ENCODE measurements at places on chromosomes 1 and 21.

GRCh38 chr1:40350391-40350790 lies 23.1 kb upstream of the SMAP2 start:
- no peak for DNase-seq

- DNase-seq: no peak
Observed at GRCh38 chr1:167966050-167966449, 29.2 kb upstream of the MPC2 start.

GRCh38 chr1:68199603-68200002 lies 32.7 kb downstream of the WLS start:
- DNase-seq: no peak

- DNase-seq: no peak
Observed at GRCh38 chr1:47948126-47948525, 49.1 kb downstream of the TRABD2B start.

- no peak for DNase-seq
Observed at GRCh38 chr1:59422921-59423575, 126.2 kb downstream of the FGGY start.

DNA sequence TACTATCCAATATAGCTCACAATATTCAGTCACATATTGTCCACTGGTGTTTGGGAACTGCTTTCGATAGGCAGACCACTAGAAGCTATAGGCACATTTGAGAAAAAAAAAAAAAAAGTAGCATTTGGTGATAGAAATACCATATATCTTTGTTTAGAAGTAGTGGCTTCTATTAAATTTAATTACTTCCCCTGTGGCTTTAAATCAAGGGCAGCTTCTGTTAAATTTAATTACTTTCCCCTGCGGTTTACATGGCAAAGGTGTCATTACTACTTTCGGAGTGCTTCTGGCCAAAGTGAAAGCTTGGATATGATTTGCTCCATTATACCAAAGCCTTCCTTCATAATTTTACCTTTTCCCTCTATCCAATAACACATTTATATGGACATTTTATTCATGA lies 229.9 kb downstream of the TTLL7 start:
- no peak for DNase-seq

- no peak for DNase-seq
Observed at GRCh38 chr21:25963181-25963580, 207.4 kb downstream of the APP start.

Data from esophagus squamous epithelium (tissue), 5 donors.